ENCODE measurements at places on chromosomes 13 and 19.

DNA sequence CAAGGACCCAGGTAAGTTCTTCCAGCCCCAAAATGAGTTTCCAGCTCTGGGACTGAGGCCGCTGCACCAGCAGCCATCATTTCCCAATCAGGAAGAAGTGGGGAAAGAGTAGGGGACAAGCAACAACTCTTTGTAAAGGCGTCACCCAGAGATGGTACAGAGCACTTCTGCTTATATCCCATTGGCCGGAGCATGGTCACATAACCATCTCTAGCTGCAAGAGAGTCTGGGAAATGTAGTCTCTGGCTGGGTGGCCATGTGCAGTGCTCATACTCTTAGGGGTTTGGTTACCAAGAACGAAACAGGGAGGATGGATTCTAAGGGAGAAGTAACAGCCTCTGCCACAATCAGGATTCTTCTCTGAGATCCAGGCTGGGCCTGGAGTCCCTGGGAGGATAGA lies 26.3 kb downstream of the CKM start:
- no peak for DNase-seq

- no peak for DNase-seq
Observed at GRCh38 chr19:49997709-49998108, 27.5 kb downstream of the VRK3 start.

GRCh38 chr13:24012648-24013047 lies 115.3 kb upstream of the C1QTNF9B start:
- DNase-seq, result no peak

DNA sequence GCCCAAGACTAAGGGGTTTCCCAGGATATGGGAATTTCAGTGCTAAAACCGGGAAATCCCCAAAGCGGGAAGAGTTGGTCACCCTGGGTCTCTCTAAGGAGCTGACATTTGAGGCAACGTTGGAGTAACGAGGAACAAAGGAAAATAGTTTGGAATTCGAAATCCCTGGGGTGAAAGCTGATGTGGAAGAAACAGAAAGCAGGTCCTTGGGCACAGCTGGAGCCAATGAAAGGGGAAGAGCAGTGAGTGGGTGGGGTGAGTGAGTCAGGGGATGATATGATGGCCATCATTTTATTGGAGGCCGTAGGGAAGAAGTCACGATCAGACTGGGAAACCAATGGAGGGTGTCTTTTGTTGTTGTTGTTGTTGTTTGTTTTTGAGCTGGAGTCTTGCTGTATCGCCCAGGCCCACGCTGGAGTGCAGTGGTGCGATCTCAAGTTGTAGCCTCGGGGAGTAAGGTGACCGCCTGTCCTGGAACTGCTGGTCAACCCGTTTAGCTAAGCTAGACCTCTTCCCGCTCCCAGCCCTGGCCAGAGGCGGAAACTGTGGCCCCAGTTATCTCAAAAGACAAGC lies 3.4 kb upstream of the RFX2 start:
- DNase-seq, result no peak

- no peak for DNase-seq
Observed at GRCh38 chr19:6014551-6015135, 36.7 kb upstream of the RANBP3 start.

DNA sequence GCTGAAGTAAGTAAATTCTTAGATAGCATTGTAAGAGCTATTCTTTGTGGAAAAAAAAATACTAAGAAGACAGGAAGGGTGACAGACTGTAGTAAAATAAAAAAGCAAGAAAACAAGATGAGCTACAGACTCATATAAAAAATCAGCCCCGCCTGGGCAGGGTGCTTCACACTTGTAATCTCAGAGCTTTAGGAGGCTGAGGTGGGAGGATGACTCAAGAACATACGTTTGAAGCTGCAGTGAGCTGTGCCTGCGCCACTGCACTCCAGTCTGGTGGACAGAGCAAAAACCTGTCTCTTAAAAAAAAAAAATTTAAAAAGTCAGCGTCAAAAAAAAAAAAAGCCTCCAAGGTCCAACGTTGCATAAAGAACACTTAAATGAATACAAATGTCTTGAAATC lies 102.1 kb downstream of the VWA8 start:
- no peak for DNase-seq

GRCh38 chr13:76523740-76524340 lies 362.4 kb downstream of the KCTD12 start:
- DNase-seq, result no peak

DNA sequence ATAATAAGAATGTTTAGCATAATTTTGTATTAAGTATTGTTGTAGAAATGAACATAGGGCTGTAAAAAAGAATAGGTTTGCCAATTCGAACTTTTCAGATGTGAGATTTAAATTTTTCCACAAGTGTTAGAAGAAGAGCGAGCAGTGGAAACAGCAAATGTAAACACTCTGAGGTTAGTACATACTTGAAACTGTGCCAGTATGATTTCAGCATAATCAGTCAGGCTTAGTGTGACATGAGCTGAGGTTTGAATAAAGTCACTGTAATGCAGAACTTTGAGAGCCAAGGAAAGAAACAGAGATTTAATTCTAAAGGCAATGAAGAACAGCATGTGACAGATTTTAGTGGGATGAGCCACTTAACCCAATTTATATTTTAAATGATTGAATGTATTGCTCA lies 2166.4 kb downstream of the PCDH9 start:
- no peak for DNase-seq

DNA sequence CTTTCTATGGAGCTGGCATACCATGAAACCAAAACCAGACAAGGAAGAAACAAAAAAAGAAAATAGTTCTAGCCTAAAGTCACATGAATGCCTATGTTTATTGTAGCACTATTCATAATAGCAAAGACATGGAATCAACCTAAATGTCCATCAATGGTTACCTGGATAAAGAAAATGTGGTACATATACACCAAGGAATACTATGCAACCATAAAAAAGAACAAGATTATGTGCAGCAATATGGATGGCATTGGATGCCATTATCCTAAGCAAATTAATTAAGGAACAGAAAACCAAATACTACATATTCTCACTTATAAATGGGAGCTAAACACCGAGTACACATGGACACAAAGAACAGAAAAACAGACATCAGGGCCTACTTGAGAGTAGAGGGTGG lies 10.5 kb downstream of the ZNF780A start:
- DNase-seq, result no peak

DNA sequence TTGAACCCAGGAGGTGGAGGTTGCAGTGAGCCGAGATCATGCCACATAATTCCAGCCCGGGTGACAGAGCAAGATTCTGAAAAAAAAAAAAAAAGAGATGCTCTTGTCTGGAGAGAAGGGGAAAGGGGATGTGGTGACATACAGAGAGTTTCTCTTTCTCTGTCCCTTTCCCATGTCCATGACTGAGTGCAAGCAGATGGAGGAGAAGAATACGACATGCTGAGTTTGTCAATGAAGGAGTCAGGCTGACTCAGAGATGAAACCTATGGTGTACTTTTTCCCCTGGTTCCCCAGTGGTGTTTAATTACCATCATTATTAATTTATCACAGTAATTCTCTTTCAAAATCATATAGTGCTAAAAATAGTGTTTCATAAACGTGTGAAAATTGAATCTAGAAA lies 448.8 kb downstream of the FOXO1 start:
- DNase-seq, result no peak

GRCh38 chr13:39282400-39282972 lies 244.2 kb downstream of the NHLRC3 start:
- DNase-seq, result no peak

DNA sequence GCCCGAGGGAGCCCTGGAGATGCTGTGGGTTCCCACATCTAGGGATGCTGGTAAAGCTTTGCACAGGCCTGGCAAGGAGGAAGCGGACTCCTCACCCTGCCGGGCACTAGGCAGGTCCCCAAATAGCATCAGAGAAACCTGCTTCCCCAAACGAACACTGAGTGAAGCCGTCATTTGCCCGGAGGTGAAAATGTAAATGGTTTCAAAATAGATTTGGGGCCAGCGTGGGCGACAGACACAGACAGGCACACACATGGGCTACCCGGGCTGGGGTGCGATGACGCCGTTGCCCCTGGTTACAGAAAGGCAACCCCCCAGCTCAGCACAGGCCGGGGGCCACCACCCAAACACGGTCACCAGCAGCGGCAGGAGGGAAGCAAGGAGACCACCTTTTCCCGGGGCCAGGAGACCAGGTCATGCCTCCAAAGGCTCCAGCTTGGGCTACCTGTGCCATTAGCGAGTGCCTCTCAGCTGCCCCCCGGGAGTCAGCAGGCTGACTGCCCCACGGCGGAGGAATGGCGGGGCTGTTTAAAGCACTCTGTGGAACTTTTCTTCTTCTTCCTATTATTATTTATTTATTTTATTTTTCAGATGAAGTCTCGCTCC lies 47.5 kb upstream of the NDUFS7 start:
- DNase-seq, result no peak

DNA sequence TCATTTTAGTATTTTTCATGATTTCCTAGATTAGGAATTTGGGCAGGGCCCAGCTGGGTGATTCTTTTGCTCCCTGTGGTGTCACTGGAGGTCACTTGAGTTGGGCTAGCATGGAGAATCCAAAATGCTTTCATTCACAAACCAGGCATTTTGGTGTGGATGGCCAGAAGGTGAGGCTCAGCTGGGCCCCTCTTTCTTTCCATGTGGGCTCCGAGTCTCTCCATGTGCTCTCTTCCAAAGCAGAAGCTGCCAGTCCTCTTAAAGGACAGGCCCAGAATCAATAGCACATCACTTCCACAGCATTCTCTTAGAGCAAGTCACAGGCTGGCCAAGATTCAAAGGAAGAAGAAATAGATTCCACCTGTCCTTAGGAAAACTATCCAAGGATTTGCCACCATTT lies 21.8 kb upstream of the IGLON5 start:
- no peak for DNase-seq

DNA sequence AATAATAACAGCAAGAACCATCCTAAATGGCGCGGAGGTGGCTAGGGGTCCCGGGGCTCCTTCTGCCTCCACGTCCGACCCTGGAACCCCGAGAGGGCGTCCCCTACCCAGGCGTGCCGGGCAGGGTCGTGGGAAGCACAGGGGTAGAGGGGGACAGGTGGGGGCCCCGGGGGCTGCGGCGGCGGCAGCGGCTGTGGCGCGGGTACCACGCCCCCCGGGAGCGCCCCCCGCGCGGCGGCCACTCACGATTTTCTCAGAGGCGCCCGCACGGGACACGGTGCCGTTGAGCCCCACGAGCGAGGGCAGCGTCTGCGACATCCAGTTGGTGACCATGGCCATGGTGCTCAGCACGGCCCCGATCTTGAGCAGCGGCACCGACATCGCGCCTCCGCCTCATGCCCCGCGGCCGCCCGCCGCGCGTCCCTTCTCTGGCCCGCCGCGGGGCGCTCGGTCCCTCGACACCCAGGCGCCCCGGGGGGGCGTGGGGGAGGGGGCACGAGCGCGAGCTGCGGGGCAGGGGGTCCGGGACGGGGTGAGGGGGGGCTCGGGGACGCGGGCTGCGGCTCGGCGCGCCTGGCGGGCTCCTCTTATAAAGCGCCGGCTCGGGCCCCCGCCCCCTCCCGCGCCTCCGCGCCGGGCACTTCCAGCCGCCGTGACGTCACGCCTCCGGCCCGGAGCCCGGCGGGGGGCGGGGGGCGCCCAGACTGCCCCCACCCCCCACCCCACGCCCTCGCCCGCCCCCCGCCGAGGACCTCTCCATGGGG lies 22.9 kb downstream of the OLFM2 start:
- DNase-seq, result no peak

DNA sequence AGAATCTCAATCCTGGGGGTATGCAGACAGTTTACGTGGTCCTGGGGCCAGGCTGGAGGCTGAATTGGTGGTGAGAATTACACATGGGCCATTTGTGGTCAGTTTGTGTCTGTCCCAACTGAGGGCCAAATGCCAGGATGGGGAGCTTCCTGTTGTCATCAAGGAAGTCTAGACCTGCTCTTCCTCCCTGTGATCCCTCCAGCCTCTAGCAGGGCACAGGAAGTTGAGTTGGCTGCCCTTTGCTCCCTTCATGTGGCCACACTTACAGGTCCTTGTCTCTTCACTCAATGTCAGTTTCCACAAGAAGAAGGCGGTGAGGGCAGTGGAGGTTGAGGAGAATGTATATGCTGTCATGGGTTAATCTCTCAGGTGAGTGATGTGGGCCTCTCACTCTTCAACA lies 30.1 kb downstream of the SIGLEC7 start:
- no peak for DNase-seq

DNA sequence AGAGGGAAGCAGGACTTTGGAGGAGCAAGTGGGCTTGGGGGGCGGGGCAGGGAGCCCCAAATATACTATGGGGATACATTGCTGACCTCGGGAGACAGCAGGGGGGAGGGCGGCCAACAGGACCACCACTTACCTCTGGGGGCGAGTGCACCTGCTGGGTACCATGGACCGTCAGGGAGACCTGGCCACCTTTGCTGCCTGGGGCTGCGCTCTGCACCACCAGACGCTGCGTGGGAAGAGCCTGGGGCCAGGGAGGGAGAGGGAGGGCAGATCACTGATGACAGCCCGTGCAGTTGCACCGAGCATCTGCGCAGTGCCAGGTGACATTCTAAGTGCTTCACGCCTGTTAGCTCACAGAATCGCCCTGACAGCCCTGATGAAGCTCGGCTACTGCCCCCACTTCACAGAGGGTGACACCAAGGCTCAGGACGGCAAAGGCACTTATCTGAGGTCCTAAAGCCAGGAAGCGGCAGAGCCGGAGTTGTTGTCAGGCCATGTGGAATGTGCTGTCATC lies 24.1 kb downstream of the RFX1 start:
- DNase-seq, result no peak

DNA sequence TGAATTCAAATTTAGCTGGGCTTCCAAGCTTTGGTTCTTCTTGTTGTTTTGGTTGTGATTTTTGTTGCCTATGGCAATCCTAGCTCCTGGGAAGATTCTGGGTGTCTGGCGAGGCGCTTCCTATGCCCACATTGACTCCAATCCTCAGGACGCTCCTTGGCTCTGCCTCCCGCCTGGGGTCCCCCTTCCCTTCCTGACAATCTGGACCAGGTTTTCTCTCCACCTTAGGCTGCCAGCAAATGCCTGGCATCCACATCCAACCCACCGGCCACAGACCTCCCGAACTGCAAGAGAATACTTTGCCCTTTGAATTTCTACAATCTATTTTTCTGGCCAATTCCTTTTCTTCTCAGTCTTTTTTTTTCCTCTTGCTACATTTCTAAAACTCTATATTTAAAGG lies 186.9 kb upstream of the UBL3 start:
- no peak for DNase-seq

GRCh38 chr19:33740811-33741396 lies 55.8 kb upstream of the KCTD15 start:
- no peak for DNase-seq

DNA sequence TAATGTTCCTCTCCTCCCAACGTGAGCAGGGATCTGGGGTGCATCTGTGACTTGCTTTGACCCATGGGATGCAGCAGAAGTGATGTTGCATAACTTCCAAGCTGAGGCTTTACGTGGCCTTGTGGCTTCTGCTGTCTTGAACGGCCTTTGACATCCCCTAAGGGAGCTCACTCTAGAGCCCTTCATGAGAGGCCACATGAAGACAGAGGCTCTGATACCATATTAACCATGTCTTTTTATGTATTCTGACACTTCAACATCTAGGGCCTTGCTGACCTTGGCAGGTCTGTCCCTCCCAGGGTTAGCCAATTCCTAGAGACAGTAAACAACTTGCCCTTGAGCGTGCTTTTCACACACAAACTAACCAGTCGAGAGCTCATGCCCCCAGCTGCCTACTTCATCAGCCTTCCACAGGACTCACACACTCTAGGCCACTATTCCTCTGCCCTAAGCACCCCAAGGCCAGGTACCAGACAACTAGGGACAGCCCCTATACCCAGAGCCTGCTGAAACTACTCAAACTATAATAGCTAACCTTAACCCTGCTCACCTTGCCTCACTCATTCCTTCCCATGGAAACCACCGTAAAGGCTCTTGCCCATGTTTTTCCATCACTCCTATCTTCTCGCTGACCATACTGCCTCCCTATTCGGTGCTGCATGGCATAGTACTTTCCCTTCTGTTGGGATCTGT lies 45.4 kb downstream of the CCDC70 start:
- DNase-seq, result no peak

- no peak for DNase-seq
Observed at GRCh38 chr13:113928685-113929627, 44.9 kb downstream of the C13orf46 start.
